Activated CD4-positive, alpha-beta T cell treated with anti-CD3 and anti-CD28 coated beads for 1 hour (primary cell): ENCODE measurements at places on chromosomes 4 and X.

GRCh38 chrX:74465424-74465823 lies 44.1 kb downstream of the SLC16A2 start:
- DNase-seq: no peak

DNA sequence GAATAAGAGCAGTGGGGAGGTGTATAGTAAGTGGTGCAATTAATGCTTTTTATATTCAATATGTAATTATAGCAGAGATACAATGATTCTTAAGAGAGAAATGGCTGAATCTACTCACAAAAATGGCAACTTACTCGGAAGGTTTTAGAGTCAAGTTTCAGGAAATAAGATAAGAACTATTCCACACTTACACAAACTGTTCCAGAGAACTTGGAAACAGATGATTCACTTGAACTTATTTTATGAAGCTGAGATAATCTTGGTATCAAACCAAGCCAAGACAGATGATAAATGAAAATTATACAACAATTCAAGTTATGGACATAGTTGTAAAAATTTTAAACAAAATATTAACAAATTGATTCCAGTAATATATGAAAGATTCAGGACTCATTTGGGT lies 311.3 kb upstream of the HS3ST1 start:
- DNase-seq: no peak

DNA sequence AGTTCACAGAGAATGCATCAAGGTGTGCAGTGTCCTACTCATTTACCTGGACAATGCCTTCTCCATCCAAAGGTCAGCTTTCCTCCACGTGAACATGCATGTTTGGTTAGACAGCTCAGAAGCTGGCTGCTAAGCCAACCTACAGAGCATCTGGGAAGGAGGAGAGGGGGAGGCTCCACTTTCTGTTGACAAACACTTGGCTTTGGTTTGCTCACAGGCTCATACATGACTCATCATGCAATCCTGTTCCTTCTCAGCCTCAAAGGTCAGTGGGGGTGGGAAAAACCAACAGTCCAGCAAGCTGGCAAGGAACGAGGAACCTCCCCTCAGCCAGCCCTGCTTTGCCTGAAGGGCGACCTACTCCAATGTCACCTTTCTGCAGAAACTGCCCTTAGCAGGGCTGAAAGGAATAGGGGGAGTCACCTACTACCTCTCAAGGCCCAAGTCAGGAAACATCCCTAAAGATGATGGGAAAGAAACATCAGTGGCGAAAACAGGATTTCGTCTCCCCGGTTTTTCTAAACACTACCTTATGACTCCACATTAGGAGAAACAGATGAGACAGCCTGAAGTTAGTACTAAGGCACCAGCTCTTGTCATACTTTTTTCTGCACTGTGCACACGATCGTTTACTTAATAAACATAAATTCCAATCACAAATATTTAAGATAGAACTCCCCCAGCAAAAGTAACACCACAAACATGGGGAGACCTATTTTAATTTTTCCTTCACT lies 37.9 kb downstream of the RELL1 start:
- no peak for DNase-seq

DNA sequence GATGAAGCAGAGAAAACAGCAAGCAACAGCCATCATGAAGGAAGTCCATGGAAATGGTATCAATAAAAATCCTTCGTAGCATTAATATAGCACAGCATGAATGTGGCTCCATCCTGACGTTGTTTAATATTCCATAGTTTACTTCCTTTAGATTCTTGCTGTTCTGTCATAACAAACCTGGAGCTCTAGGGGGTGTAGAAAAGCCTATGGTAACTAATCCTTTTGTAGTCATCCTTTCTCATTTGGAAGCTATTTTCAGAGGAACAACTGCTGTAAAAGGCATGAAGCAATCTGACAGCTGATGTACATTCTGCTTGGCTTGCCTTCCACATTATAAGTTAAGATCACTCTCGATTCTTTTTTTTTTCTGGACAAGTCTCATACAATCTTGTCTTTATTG lies 914 bp downstream of the MYOZ2 start:
- DNase-seq: no peak

DNA sequence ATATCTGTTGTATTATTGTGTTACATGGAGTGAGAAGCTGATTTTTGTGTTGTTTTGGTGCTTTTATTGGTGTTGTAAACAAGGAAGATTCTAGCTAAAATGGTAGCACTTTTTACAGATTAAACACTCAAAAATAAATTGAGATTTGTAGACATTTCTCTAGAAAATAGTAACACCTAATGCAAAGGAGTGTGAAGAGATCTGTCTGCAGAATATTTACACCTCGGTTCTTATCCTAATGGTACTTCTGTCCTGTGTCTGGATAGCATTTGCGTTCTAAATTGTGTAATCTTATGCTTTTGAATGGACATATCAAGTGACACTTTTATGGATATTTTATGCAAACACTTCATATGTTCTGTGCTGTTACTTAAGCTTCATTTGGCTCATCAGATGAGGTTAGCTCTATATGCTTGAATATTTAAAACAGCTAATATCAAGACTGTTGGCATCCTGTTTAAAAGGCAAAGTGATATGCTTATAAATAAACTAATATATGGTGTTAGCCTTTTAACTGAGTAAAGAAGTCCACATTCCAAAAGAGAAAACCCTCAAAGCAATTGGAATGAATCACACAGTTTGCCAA lies 6.0 kb downstream of the PCDH7 start:
- no peak for DNase-seq

- DNase-seq: no peak
Measured at GRCh38 chr4:11518754-11519153, 90.1 kb upstream of the HS3ST1 start.

GRCh38 chrX:3589474-3589873 lies 124.0 kb downstream of the PRKX start:
- no peak for DNase-seq

DNA sequence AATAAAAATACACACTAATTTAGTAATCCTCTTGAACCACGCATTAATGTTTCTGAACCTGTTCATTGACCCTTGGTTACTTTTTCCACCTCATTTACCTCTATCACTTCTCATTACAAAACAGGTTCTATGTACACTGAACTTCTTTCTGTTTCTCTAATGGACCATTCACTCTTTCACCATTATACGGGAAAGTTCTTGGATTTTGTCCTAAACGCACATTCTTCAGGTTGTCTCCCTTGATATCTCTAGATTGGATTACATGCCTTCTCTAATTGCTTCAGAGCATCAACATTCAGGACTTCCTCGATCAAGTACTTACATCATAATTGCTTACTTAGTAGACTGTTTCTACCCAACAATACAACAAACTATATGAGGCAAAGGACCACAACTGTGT lies 359.4 kb upstream of the FSTL5 start:
- no peak for DNase-seq

DNA sequence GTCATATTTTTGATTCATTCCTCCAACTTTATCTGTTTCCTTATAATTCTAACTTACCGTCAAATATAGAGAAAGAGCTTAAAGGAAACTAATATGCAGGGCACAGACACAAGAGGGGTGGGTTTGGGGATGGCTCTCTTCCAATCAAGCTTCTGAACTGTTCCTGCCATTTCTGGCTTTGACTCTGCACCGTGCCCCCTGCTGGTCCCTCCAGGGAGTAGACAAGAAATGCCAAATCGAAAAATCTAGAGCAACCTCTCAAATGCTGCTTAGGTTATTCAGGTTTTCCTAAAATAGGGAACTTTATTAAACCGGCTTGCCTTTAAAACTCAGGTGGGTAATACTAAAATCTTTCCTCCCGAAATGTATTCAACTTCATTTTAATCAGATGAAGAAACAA lies 39.8 kb upstream of the VCX3A start:
- DNase-seq: no peak

DNA sequence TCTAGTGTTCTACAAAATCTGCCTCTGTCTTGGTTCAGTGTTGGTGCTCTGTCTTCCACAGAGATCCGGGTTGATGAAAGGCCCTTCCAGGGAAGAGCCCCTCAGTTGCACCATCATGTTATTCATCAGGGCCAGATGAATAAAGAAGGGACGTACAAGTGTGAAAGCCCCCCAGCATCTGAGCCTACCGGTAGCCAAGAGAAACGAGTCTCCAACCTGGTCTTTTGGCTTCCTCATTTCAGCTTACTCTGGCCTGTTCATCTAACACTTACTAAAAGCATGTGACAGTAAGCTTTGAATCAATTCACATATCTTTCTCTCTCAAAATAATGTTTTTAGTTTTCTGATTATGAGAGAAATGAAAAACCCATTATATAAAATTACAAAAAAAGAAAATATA lies 19.2 kb downstream of the MEPE start:
- no peak for DNase-seq

- DNase-seq: no peak
Measured at GRCh38 chrX:39002466-39002865, 201.2 kb downstream of the MID1IP1 start.

- no peak for DNase-seq
Measured at GRCh38 chrX:44570522-44570921, 27.9 kb upstream of the FUNDC1 start.

GRCh38 chr4:10100734-10101216 lies 15.8 kb downstream of the WDR1 start:
- no peak for DNase-seq

- no peak for DNase-seq
Measured at GRCh38 chr4:30725562-30725961, 5.4 kb downstream of the PCDH7 start.

- no peak for DNase-seq
Measured at GRCh38 chr4:65508168-65508567, 162.1 kb downstream of the EPHA5 start.

GRCh38 chr4:1503583-1504471 lies 97.6 kb upstream of the NKX1-1 start:
- DNase-seq: no peak

GRCh38 chrX:153556767-153557166 lies 39.3 kb downstream of the ATP2B3 start:
- no peak for DNase-seq

GRCh38 chrX:47482065-47482511 lies 934 bp downstream of the ZNF41 start:
- no peak for DNase-seq

DNA sequence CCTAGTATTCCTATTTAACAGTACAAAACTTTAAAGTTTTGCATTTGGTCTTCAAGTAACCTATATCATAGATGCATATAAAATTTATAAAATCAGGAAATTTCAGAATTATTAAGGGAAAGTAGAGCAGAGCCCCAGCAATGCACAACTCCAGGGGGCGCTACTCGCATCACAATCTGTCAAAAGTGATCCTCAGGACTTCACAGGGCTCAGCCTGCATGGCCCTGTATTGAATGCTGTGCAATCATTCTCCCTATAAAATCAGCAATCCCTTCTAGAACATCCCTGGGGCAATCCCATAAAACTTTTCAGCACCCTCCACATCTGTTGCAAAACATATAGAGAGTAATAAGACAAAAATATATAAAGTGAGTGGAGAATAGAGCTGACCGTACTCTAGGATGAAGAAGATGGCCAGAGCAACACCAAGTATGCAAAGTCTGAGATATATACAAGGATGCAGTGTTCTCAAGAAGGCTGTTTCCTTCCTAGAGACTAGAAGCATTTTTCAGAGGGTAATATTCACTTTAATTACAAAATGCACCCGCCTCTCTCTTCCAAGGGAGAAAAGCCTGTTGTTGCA lies 12.5 kb upstream of the PPARGC1A start:
- no peak for DNase-seq

DNA sequence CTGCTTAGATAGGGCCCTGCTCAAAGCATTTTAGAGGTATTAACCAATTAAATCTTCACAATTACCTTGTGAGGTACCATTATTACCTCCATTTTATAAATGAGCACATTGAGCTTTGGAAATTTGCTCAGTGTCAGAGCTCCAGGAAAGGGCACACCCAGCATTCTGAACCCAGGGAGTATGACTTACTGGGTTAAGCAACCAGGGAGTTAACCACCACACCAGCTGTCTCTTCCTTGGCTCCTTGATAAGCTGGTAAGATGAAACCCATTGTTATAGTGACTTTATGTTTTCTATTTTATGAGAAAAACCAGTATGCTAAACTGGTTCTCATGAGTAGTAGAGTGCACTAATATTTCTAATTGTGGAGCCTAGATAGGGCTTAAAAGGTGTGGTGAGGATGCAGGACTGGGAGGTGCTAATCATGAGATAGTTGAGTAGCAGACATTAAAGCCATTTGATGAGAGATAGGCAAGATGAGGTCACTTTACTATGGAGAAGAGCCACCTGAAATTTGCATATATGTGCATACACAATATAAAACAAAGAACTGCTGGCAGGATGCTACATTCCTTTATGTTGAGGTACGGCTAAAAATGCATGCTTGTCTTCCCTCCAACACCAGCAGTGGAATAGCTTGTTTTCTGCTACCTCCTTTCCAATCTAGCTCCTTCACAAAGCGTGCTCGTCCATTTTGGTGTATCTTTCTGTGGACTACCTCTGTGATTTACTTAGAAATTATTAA lies 556.1 kb downstream of the SPRY1 start:
- no peak for DNase-seq
